NCI-H226 (cell line): ENCODE measurements at places on chromosomes 7 and 10.

DNA sequence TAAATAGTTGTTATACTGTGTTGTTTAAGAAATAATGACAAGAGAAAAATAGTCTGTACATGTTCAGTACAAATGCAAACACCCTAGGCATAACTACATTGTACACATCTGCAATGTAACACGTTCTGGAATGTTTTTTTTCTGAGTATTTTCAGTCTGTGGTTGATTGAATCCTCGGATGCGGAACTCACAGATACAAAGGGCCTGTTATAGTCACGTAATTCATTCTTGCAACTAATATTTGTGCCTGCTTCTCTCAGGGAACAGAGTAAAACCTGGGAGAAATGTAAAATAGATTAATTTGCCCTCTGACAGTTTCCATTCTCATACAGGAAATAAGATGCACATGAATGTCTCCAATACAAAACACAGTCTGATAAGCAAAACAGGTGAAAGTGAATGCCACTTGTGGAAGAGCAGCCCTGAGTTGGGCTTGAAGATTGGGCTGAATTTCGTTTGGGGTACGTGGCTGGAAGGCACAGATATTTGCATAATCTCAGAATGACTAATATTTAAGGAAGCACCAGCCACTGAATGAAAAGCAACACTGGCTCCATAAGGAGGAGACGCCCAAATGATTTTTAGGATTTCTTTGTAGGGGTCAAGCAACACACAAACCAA is 19.1 kb downstream of the DENND2A start:
- DNase-seq = peak; percentile 51

DNA sequence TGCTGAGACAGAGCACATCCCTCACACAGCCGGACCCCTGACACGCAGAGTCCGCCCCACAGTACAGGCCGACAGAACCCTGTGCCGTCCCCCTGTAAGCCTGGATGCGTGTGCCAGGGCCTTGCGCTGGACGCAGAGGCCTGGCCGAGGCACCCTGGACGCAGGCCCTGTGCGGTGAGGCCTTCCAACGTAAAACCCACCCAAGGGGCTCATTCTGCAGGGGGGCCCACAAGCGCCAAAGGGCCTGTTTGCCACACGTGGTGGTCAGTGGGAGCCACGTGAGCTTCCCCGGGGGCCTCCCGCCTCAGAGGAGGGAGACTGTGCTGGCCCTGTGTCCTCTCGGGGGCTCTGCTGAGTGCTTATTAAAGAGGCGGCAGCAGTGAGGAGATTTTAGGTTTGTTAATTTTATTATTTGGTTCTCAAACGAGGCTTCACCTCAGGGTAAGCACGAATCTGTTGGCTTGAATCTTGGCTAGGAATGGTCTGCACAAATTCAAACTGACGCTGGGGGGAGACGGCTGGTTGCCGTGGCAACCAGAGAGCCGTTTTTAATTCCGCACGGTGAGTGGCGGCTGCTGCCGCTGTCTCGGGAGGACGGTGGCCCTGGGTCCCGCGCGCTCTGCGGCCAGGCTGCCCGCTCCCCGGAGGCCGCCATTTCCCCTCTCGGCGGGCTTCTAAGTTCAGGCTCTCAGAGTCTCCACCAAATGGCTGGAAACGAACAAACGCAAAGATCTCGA is 4.9 kb upstream of the ADGRA1 start:
- DNase-seq = no peak

- no peak for DNase-seq
Measured at GRCh38 chr7:102147008-102147407, 139.7 kb upstream of the SH2B2 start.

- DNase-seq = no peak
Measured at GRCh38 chr7:115066634-115067033, 144.7 kb downstream of the MDFIC start.

- DNase-seq = no peak
Measured at GRCh38 chr10:69761320-69761719, 40.4 kb upstream of the COL13A1 start.

GRCh38 chr7:51457079-51457478 is 140.5 kb upstream of the COBL start:
- DNase-seq = no peak
